ENCODE measurements at places on chromosomes 16 and 17. TPM values are rescaled to one million over a fixed set of nuclear protein-coding genes. Genes with fewer than 3 reads are reported as not detected.

CRYBA1 gene
- total RNA-seq, result not detected

CSH1 gene
- total RNA-seq, result not detected

CDH5 gene
- 63.1 TPM for total RNA-seq

HOXB4 gene
- 3.5 TPM for total RNA-seq

ABI3 gene
- total RNA-seq, result 5.0 TPM

FGF11 gene
- not detected for total RNA-seq

ABCA10 gene
- total RNA-seq, result 2.5 TPM

CCL16 gene
- not detected for total RNA-seq

SLX4 gene
- 3.0 TPM for total RNA-seq

SLC13A2 gene
- not detected for total RNA-seq

TMEM220 gene
- 9.6 TPM for total RNA-seq

CACNB1 gene
- 4.5 TPM for total RNA-seq

C16orf92 gene
- total RNA-seq, result not detected

CRHR1 gene
- 0.52 TPM for total RNA-seq

CARD14 gene
- 0.23 TPM for total RNA-seq

- no peak for DNase-seq
Measured at GRCh38 chr17:55758171-55758570, 7.3 kb downstream of the PCTP start.

DNA sequence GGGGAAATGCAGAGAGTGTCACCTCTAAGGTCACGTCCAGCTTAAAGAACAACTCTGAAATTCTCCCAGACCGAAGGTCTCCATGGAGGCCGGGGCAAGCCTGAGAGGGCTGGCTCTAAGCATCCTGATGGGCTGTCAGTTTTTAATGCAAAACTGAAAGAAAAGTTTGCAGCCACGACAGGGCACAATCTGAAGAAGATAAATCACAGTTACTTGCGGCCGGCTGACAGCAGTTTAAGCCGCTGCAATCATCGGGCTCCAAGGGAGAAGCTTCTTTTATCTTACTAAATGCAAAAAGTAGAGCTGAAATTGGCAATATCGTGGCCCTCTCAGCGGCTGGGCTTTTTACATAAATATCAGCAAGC lies 168.8 kb downstream of the CYLD start:
- DNase-seq, result no peak

DNA sequence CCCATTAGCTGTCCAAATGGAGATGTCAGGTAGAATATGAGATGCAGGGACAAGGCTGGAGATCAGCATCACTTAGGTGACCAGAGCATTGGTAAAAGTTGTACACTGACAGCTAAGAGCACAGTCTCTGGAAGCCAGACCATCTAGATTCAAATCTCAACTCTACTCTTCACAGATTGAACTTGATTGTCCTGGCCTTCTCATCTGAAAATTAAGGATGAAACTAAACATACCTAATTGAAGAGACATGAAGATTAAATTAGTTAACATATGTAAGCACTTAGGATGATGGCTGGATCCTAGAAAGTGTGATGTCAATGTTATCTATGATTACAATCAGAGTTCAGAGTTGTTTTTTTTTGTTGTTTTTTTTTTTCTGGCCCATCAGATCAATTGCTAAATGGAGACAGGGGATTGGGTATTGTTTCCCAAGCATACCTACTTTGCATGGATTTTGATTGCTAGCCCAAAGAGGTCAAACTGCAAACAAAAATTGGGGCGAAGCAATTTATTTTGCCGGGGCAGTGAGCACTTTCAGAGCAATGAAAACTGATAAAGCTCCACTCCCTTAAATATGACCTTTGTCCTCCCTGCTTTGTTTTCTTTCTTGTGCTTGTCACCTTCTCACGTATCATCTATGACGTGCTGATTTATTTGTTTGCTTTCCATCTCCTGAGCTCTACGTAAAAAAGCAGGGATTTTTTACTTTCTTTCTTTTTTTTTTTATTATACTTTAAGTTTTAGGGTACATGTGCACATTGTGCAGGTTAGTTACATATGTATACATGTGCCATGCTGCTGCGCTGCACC lies 217.6 kb upstream of the CPHXL start:
- no peak for DNase-seq

DNA sequence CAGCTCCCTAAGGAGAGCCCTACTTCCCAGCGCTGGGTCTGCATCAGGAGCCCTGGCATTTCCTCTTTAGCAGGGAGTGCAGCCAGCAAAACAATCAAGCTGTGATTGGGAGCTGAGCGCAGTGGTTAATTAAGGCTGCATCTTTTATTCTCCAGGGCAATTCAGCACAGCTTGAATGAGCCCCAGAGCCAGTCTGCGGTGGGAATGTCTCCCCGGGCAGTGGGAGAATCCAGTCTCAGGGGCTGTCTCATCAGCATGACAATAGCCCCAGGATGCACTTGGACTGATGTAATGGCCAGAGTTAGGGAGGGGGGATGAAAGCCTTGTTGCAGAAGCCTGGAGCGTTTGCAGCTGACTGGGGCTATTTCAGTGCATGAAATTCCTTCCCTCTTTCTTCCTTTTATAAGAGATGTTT lies 292.6 kb upstream of the SOX9 start:
- DNase-seq, result no peak

DNA sequence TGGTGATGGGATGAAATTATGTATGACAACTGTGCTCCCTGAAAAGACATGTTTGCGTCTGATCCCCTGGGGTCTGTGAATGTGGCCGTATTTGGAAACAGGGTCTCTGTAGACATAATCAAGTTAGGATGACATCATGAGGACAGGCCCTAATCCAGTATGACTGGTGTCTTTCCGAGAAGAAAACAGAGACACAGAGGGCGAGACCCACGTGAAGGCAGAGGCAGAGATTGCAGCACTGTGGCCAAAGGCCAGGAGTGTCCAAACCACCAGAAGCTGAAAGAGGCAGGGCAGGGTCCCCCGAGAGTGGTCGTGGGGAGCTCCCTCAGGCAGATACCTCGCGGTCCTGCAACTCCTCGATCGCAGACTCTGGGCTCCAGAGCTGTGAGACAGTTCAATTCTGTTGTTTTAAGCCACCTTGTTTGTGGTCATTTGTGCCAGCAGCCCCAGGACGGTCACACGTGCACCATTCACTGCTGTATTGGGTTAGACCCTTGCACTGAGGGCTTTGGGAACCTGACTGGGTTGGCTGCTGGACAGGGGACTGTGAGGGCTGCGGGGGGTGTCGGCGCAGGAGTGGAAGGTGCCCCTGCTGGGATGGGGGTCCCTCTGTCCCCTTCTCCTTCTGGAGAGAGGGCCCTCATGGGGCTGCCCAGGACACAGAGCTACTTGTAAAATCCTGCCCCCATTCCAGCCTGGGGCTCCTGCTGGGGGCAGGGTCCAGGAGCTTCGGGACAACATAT lies 27.7 kb downstream of the METRNL start:
- DNase-seq, result no peak

DNA sequence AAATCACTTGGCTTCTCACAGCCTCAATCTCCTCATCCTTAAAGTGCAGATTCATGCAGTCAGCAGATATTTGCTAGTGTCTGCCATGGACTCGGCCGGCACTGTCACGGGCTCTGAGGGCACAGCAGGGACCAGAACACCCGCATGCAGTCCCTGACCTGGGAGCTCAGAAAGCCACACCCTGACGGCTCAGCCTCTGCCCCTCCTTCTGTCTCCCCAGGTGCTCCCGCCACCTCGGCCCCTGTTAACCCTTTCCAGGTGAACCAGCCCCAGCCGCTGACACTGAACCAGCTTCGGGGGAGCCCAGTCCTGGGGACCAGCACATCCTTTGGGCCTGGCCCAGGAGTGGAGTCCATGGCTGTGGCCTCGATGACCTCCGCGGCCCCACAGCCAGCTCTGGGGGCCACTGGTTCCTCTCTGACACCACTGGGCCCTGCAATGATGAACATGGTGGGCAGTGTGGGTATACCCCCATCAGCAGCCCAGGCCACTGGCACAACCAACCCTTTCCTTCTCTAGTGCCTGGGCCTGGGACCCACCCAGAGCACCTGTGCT lies 28.7 kb downstream of the B9D1 start:
- DNase-seq, result no peak

GRCh38 chr16:24332178-24332577 lies 76.0 kb downstream of the CACNG3 start:
- no peak for DNase-seq

DNA sequence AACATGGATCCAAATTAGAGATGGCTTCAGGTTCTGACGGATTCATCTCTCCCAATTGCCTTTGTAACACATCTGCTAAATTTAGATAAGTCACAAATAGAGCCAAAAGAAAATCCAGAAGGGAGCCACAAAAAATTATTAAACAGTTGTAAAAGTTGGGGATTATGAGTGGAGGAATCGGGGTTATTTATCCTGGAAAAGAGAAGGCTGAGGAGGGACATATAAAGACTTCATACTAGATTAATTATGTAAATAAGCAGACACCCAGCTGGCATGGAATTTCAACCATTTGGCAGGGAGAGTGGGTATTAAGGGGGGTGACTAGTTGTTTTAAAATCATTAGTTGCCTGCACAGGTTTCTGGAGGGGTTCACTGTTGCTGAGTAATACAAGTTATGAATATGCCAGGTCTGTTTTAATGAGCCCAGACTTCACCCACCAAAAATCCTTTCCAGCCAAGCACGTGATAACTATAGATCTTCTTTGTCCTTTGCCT lies 89.6 kb downstream of the CDH13 start:
- no peak for DNase-seq

GRCh38 chr16:67945392-67945933 lies 1.5 kb upstream of the LCAT start:
- DNase-seq, result no peak

DNA sequence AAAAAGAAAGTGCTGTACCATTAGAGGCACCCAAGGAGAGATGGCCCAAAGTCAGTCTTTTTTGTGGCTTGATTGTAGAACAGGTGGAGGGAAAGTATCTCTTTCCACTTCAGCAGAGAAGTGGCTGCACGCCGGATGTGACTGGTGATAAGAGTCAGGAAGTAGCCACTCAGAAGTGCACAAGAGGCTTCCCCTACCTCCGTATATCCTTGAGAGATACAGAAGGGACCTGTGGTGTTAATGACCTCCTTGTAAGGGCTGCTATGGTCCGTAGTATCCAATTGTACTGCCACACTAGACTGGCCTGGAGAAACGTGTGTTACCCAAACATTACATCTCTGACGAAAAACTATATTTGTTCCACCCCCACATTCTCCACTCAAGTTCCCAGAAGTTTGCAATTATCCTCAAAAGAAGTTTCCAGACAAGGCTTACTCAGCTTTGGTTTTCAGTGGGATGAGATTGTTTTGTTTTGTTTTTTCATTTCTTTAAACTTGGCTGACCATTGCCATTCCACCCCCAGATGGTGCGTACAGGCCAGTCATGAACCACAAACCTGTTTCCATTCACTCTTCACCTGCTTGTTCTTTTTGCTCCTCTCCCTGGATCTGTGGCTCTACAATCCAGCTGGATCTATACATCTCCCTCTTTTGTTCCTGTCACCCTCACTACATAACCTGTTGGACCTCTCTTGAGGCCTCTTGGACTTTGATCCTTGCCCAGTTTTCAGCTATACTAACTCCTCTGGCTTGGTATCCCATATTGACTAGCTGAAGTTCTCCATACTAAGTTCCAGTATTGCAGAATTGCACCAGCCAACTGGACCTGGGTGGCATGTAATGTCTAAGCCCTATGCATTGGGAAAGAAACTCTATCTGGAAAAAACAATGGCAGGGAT lies 20.7 kb upstream of the MED13 start:
- no peak for DNase-seq

- no peak for DNase-seq
Measured at GRCh38 chr16:30775131-30775391, 11.9 kb downstream of the ZNF629 start.

- no peak for DNase-seq
Measured at GRCh38 chr16:12637002-12637401, 166.7 kb downstream of the CPPED1 start.

DNA sequence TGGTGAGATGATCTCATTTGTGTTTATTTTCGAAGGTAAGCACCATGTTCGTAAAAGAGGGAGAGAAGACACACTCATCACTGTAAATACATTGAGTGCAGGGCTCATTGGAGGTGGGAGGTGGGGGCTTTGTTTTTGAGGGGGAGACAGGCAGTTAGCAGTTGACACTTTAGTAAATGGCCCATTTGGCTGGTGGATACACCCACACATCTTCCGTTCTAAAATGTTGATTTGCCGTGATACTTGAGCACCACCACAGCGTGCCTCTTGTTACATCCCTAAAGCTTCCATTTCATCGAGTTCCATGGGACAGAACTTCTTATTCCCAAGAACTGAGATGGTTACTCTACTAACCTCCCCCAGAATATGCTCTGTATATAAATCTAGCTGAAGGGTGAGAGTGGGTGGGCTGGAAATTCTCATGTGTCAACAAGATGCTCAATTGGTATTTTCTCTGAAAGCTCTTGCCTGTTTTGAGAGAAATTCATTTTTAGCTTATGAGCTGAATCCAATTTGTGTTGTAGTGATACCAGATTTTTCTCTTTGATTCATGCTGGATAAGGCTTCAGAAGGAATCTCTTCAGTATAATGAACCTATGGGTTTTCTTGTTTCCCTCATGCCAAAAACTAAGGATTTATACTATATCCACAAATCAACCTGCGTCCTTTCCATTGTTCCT lies 314.3 kb downstream of the RBFOX1 start:
- no peak for DNase-seq

DNA sequence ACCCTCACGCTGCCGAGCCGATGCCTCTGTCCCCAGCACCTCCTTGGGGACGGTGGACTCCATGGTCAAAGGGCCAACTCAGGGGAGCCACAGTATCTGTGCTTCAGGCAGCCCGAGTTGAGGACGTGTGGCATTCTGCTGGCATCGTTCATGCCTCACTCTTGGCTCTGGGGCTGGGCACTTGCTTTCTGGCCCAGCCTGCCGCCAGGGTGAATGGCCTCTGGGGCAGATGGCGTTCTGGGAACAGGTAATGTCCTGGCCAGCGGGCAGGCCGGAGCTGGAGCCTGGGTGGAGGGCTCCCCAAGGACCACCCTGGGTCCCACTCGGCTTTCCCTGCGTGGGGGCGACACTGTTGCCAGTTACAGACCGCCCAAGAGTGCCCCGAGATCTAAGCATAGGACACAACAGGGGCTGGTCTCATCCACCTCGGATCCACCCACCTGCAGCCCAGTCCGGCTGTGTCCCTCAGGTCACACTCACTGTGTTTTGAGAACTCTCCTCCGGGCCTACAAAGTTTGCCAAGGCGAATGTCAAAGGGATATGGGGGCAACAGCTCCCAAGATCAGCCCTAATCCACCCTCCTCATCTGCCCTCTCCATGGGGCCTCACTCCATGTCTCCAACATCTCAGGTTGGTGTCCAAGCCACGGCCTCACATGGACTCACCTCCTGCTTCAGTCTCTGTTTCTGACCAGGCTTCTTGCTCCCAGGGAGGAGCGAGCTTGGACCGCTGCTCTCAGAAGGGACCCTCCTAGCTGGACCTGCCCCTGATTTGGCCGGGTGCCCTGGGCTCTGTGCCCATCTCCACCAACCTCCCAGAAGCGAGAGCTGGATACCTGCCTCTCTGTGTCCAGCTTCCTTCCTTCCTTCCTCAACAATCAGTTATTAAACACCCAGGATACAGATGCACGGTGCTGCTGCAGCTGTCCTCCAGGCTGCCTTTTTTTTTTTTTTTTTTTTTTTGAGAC lies 60.8 kb downstream of the TMEM235 start:
- no peak for DNase-seq

DNA sequence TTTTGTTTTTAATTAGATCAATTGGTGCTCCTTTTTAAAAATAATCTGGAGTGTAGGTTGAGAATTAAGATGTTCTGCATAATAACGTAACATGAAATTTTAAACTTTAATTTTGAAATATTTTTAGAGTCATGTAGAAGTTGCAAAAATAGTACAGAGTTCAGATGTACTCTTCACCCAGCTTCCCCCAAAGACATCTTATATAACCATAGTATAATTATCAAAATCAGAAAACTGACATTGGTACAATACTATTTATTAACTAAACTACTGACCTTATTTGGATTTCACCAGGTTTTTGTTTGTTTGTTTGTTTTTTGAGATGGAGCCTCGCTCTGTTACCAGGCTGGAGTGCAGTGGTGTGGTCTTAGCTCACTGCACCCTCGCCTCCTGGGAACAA lies 76.9 kb downstream of the PPM1E start:
- no peak for DNase-seq

Data from esophagus muscularis mucosa (tissue), 4 donors.